HepG2 (cell line): ENCODE measurements at places on chromosomes 6 and 20. TPM values are rescaled to one million over a fixed set of nuclear protein-coding genes. Genes with fewer than 3 reads are reported as not detected.
A peak's percentile ranks its signal among the peaks of the same experiment; 100 is the strongest.

The HSF2 gene
- 24.8 and 27.6 TPM in 2 replicates for total RNA-seq

The ARG1 gene
- 2.2 and 3.5 TPM in 2 replicates for total RNA-seq

The NFATC2 gene
- total RNA-seq, result 3.3 and 8.0 TPM in 2 replicates

The PHACTR2 gene
- total RNA-seq, result 28.2 and 39.1 TPM in 2 replicates

The SRSF12 gene
- total RNA-seq, result 1.9 TPM in 2 replicates

The SLC13A3 gene
- 27.9 and 66.5 TPM in 2 replicates for total RNA-seq

DNA sequence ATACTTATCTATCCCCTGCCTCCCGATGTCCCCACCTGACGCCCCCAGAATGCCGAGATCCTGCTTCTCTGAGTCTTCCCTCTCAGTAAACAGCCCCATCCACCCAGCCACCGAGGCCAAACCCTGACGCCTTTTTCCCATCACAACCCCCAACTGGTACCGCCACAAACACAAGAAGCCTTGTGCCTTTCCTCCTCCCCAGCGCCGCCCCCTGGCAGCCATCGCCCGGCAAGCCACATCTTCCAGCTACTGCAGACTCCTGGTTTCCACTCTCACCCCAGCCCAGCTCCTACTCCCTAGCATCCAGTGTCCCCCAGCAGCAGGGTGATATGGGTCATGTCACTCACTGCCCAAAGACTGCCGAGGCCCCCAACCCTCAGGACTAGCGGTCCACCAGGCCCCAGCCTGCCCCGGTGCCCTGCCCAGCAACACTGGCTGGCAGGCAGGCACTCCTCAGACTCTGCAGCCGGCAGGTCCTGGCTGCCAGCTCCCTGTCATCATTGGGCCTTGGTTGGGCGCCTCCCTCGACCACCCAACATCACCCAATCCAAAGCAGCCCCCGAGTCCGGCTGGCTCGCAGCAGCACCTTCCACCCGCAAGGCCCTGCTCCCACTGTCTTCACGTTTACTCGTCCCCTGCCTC, 11.2 kb downstream of the TCFL5 start:
- peaks cover 17% of the 10 kb centered on the region for H3K36me3 ChIP-seq
- H3K4me1 ChIP-seq, result no peaks in the 10 kb centered on the region
- H3K4me3 ChIP-seq, result no peak overlapping the region
- H3K27me3 ChIP-seq, result no peaks in the 10 kb centered on the region

DNA sequence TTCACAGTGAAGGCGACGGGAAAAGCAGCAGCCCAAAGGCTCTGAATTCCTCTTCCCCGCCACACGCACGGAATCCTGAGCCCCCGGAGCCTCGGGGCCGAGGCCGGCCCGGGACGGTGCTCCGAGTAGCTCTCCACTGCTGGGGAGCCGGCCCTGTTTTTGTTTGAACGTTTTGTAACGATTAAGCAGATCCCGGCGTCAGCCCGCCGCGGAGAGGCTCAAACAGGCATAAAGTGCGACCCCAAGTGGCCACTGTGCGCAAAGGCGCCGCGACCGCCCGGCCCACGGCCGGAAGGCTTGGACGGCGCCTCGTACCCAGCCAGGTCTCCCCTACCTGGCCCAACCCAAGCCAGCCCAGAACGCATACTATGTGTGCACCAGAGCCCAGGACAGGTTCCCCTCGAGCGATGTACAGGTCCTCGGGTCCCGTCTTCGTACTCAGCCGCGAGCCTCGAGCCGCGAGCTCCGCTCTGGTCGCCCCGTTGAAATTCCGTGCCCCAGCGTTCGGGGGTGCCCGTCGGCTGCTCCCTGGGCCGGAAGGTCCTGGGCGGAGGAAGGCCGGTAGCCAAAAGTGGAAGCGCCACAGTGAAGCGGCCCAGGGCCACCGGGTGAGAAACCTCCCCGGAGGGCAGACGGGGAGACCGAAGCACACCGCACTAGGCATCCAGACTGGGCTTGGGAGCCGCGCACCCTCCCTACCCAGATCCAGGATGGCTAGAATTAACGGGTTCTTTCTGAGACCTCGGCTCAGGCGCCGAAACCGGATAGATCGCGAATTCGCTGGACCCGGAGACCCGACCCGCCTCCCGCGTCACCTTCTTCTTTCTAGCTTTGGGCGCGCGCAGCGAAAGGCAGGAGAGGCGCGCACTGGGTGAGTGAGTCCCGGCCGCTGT, 1.2 kb upstream of the MAFB start:
- H3K27ac ChIP-seq, result no peak overlapping the region
- H3K36me3 ChIP-seq, result no peaks in the 10 kb centered on the region
- DNase-seq, result peak; percentile 85
- H3K4me1 ChIP-seq, result peaks cover 13% of the 10 kb centered on the region; the same call in 1 of the 2 replicates
- H3K27me3 ChIP-seq, result peaks cover 11% of the 10 kb centered on the region
- H3K4me3 ChIP-seq, result peak overlapping the region; percentile 50

DNA sequence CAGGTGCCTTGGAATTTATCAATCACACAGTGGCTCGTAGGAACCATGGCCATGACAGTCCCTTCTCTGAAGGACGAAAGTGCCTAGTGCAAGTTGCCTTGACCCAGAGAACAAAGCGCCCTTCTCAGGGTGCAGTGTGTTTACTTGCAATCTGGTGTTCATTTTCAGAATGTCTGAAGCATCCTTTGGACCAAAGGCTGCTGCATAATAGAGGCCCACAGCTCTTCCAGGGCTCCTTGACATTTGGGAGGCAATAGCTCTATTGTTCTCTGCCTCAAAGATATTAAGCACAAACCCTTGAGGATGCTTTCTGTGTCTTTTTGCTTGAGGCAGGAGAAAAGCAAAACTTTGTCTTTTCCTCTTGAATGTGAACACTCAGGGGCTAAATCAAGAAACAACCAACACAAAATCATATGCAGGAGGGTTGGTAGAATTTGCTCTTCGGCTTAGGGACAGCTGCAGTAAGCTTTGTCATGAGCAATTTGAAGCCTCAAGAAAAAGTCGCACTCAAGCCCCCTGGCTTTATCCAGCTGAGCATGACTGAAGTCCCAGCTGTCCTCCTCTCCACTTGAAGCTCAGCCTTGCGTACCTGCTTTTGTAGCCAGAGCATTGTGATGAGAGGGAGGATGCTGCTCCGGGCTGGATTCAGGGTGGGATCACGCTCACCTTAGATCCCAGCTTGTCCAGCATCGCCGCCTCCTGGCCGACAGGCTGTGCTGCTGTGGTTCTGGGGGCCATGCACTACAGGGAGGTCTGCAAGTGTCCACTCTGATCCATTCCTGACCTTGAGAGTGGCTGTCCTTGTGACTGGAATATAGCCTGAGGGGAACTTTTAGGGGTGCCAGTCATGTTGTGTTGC, 495.4 kb downstream of the CDH26 start:
- no peak overlapping the region for H3K27ac ChIP-seq
- no peak for DNase-seq
- H3K27me3 ChIP-seq, result peaks cover 11% of the 10 kb centered on the region; the same call in 1 of the 3 replicates
- no peak overlapping the region for H3K4me3 ChIP-seq
- no peaks in the 10 kb centered on the region for H3K36me3 ChIP-seq

- H3K4me3 ChIP-seq, result no peak overlapping the region
- no peak for DNase-seq
- no peaks in the 10 kb centered on the region for H3K27me3 ChIP-seq
- no peaks in the 10 kb centered on the region for H3K4me1 ChIP-seq
- no peak overlapping the region for H3K27ac ChIP-seq
- H3K36me3 ChIP-seq, result peaks cover 6% of the 10 kb centered on the region
Observed at GRCh38 chr6:170314983-170315382, 8.4 kb downstream of the FAM120B start.

- no peak overlapping the region for H3K27ac ChIP-seq
- no peak for DNase-seq
- no peak overlapping the region for H3K4me3 ChIP-seq
Observed at GRCh38 chr6:33481192-33481591, 26.8 kb downstream of the ZBTB9 start.

DNA sequence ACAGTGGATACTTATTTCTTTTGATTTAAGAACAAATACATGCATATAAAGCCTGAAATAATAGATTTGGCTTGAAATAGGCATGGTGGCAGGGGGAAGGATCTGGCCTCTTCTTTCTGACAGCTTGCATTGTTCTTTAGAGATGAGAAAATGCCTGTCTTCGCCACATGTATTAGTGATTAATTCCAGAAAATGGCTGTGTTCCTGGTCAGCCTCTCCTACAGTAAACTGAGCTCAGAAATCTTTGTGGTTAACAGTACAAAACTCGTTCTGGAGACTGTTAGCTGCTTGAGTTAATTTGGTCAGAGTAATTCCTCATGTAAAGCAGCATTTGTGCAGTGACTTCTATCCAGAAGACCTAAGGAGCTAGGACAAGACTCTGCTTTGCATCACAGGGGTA, 151.5 kb downstream of the EYA4 start:
- no peak overlapping the region for H3K4me3 ChIP-seq
- no peak overlapping the region for H3K27ac ChIP-seq
- no peaks in the 10 kb centered on the region for H3K4me1 ChIP-seq
- H3K27me3 ChIP-seq, result no peaks in the 10 kb centered on the region
- H3K36me3 ChIP-seq, result no peaks in the 10 kb centered on the region

GRCh38 chr6:28768187-28768913, 155.4 kb downstream of the TRIM27 start:
- peaks cover 8% of the 10 kb centered on the region; the same call in 1 of the 2 replicates for H3K27me3 ChIP-seq
- no peak overlapping the region for H3K4me3 ChIP-seq
- no peaks in the 10 kb centered on the region for H3K36me3 ChIP-seq
- H3K4me1 ChIP-seq, result no peaks in the 10 kb centered on the region

DNA sequence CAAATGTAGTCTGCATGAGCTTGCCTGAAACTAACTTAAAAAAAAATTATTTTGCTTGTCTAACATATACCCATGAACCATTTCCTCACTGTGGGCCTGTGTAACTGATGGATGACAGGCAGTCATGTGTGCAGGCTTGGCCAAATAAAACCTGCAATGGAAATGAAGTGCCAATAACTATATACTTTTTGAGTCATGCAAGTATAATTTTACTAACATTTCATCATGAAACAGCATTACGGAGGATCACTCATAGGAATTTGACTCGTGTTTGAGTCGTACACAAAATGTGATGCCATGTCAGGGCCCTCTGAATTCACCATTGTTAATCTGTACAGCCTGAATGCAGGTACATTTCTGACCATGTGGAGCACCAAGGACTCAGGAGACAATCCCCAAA, 46.6 kb downstream of the HDDC2 start:
- DNase-seq, result no peak
- H3K4me1 ChIP-seq, result no peaks in the 10 kb centered on the region
- no peaks in the 10 kb centered on the region for H3K36me3 ChIP-seq
- no peaks in the 10 kb centered on the region for H3K27me3 ChIP-seq
- no peak overlapping the region for H3K4me3 ChIP-seq

DNA sequence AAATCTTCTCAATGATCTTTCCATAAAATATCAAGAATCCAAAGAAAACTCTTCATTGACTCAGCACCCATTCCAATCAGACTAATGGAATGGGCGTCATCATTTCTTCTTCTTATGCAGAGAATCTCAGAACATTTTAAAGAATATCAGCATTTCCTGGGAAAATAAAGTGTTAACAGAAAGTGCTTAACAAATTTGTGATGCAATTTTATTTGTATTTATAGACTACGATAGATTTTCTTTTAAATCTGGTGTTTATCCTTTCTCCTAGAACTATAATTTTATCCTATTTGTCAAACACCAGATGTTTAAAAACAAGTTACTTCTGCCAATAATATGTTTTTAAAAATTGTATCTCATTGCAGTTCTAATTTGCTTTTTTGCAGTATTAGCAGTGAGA, 330.7 kb downstream of the COL12A1 start:
- H3K36me3 ChIP-seq, result no peaks in the 10 kb centered on the region
- no peak for DNase-seq
- H3K4me1 ChIP-seq, result peaks cover 8% of the 10 kb centered on the region
- H3K27ac ChIP-seq, result no peak overlapping the region
- H3K27me3 ChIP-seq, result no peaks in the 10 kb centered on the region
- no peak overlapping the region for H3K4me3 ChIP-seq

GRCh38 chr6:14951704-14952103, 294.2 kb upstream of the JARID2 start:
- no peaks in the 10 kb centered on the region for H3K27me3 ChIP-seq
- H3K27ac ChIP-seq, result no peak overlapping the region
- H3K36me3 ChIP-seq, result no peaks in the 10 kb centered on the region
- no peak for DNase-seq
- no peaks in the 10 kb centered on the region for H3K4me1 ChIP-seq

- no peak overlapping the region for H3K27ac ChIP-seq
- H3K27me3 ChIP-seq, result no peaks in the 10 kb centered on the region
- peaks cover 9% of the 10 kb centered on the region; the same call in 1 of the 2 replicates for H3K4me1 ChIP-seq
- DNase-seq, result peak; percentile 18
- H3K36me3 ChIP-seq, result no peaks in the 10 kb centered on the region
- no peak overlapping the region for H3K4me3 ChIP-seq
Observed at GRCh38 chr20:15220778-15221565, 883.6 kb upstream of the FLRT3 start.

DNA sequence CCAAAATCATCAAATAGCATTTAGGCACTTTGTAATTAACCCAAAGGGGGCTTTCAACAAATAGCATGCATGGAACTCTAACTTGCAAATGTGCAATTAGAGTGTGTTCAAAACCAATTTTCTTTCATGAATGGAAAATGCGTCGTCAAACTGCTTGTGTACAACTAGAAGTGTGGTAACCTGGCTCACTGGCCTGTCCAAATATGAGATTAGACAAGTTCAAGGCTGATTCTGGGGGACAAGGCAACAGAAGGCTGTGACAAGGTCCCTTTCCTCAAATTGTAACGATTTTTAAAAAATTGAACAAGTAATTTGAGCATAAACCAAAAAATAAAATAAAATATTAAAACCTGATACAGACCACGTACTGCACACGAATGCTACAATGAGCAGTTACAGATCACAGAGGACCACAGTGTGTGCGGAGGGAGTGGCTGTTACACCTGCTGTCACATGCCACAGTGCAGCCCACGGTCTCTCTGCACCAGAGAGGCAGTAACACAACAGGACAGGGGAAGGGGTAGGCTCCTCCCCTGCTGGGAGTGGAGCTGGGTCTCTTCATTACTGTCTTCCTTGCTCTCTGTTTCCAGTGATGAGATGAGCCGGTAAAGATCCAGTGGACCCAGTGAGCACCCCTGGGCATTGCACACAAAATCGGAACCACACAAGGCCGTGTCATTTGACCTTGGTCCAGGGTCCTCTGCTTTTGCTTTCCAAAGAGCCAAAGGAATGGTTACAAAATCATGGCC, 252.2 kb upstream of the PDE10A start:
- no peak overlapping the region for H3K27ac ChIP-seq
- peaks cover 48% of the 10 kb centered on the region for H3K27me3 ChIP-seq
- no peak for DNase-seq
- no peak overlapping the region for H3K4me3 ChIP-seq
- no peaks in the 10 kb centered on the region for H3K4me1 ChIP-seq

DNA sequence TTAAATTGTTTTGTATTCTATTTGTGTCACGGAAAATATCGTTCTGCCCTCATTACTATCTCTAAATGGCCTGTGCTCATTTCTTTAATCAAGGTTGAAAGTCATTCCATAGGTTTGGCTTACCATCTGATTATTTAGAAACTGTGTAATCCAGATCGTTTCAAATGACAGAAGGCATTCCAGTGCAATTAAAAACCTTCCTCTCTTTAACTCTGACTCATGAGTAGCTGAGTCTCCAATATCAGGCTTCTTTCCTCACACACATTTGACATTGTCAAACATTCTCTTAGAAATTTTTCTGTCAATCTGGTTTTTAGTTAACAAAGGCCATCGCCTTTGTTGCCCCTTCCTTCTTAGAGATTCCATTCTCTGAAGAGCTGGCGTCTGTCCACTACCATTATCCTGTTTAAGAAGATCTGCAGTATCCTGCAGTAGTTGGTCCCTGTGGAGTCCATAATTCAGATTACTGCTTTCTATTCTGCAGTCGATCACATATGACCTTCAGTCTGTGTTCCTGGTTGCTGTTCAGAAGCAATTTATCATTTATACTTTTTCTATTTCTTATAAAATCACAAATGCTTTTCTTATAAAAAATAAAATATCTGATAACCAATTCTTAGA, 3.9 kb upstream of the TRDN start:
- H3K36me3 ChIP-seq, result no peaks in the 10 kb centered on the region
- no peak overlapping the region for H3K27ac ChIP-seq
- no peaks in the 10 kb centered on the region for H3K4me1 ChIP-seq
- no peak for DNase-seq

GRCh38 chr6:160043784-160044183, 74.9 kb downstream of the IGF2R start:
- no peak for DNase-seq
- H3K27me3 ChIP-seq, result no peaks in the 10 kb centered on the region
- no peak overlapping the region for H3K4me3 ChIP-seq
